ENCODE measurements at places on chromosomes 6 and 20.

DNA sequence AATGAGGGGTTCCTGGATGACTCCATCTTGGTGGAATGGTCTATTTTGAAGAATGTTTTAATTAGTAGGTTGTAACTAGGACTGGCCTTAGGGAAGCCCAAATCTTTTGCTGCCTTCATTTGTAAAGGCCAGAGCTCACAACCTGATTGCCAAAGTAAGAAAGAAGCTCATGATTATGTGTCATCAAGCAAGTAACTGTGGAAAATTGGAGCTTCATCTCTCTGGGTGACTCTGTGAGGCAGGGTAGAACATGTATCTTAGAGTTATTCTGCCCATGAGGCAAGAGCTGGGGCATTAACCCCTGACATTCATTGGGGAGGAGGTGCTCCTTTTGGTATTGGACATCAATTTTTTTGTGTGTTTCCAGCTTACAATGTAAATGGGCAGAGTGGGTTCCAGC is 273.9 kb upstream of the JAG1 start:
- no peak for DNase-seq

GRCh38 chr6:143880412-143880811 is 16.1 kb downstream of the ZC2HC1B start:
- no peak for DNase-seq

- DNase-seq: no peak
Measured at GRCh38 chr20:58246346-58246745, 17.9 kb upstream of the ANKRD60 start.

GRCh38 chr6:113428702-113429101 is 428.4 kb upstream of the MARCKS start:
- no peak for DNase-seq

- DNase-seq: no peak
Measured at GRCh38 chr6:56214041-56214702, 33.2 kb downstream of the COL21A1 start.

Measured in stimulated activated CD8-positive, alpha-beta memory T cell treated with anti-CD3 and anti-CD28 coated beads, Interleukin-7, amount 100 ng/mL, for 24 hours (primary cell).